ENCODE measurements at places on chromosomes 1 and 21.
A peak's percentile ranks its signal among the peaks of the same experiment; 100 is the strongest.

DNA sequence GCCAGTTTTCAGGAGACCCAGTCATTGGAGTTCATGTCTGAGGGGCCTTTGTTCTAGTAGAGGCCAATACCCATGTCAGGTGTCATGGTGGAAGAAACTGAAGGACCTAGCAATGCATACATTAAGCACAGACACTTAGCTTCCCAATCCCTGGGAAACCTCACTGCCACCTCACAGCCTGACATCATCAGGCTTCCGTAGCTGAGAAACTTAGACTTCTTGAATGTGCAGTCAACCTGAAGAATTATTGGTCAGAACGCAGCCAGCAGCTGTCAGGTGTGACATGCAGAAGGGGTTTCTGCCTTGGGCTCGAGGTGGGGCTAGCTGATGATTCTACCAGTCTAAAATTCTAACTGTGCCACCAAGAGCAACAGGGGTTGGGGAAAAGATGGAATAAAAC lies 1.9 kb upstream of the ITPKB start:
- no peak for DNase-seq

DNA sequence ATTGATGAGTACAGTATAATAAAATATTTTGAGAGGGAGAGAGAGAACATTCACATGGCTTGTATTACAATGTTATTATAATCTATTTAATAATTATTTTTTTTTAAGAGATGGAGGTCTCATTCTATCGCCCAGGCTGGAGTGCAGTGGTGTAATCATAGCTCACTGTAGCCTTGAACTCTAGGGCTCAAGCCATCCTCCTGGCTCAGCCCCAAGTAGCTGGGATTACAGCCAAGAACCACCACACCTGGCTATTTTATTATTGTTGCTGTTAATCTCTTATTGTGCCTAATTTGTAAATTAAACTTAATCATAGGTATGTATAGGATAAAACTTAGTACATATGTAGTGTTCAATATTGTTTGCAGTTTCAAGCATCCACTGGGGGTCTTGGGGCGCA lies 57.8 kb downstream of the HS2ST1 start:
- no peak for DNase-seq

DNA sequence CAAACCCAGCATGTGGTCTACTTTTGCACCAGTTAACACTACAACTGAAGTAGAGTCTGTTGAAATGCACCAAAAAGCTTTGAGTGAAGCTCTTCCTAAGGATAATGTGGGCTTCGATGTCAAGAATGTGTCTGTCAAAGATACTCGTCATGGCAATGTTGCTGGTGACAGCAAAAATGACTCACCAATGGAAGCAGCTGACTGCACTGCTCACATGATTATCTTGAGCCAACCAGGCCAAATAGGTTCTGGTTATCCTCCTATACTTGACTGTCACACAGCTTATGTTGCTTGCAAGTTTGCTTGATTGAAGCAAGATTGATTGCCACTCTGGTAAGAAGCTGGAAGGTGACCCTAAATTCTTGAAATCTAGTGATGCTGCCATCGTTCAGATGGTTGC lies 85.2 kb downstream of the DENND1B start:
- DNase-seq: no peak

GRCh38 chr21:32062591-32063227 lies 189.9 kb downstream of the HUNK start:
- DNase-seq: no peak

- peak; percentile 4 for DNase-seq
Measured at GRCh38 chr1:40303051-40303771, 13.9 kb downstream of the COL9A2 start.

DNA sequence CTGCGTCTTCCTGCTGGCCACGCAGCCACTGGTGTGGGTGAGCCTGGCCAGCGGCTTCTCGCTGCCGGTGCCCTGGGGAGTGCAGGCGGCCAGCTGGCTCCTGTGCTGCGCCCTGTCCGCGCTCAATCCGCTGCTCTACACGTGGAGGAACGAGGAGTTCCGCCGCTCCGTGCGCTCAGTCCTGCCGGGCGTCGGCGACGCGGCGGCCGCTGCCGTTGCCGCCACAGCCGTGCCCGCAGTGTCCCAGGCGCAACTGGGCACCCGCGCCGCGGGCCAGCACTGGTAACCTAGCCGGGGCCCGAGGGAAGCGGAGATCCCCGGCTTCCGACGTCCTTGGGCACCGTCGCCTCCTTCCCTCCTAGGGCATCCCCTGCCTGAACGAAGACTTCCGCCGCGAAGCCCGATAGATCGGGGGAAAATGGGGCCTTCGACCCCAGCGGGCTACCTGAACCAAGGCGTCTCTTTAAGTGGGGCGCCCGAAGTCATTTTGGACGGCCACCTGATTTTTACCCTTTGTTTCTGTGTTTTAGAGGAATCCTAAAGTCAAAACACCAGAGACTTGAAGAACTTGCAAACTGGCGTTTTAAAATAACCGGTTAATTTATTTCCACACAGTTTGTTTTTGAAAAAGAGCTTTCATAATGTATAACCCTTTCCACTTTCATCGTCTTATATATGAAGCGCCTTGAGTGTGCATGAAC lies 2.0 kb downstream of the GPR88 start:
- DNase-seq: no peak

DNA sequence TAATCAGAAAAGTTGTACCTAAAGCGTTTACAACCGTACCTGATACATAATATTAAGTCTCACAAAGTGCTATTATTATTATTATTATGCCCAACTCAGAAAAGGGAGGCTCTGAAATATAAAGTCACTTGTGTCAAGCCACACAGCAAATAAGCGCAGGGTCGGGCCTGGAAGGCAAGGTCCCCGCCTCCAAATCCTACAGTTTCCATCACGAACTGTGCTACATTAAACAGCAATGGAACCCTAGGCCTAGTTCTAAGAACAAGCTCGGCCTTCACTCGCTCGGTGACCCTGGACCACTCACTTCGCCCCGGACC lies 549 bp downstream of the PARS2 start:
- DNase-seq: no peak

- no peak for DNase-seq
Measured at GRCh38 chr1:25030674-25031589, 100.9 kb upstream of the RUNX3 start.

GRCh38 chr21:39668369-39668768 lies 55.6 kb downstream of the B3GALT5 start:
- no peak for DNase-seq

DNA sequence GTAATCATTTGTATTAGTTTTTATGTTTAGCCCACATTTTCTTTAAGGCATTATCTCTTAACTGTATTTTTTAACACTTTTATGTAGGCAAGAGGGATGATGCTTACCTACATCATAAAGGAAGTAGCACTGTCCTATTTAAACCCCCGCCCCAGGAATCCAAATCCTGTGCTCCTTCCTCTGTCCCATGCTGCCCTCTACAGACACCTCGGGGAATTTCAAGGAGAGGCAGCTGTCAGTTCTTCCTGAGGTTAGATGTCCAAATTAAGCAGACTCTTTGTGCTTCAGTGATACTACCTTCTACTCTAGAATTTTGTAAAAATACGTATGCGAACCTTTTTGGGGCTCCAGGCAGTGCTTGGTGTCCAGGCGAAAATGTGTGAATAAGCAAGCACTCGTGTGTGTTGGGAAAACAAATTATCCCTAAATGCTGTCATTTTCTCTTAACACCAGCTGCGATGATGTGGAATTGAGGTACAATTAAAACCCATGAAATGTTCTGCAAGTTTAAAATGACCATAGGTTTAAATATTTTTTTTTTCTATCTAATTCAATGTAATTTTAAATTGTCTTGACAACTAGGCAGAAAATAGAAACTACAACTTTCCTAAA lies 19.2 kb downstream of the CRCT1 start:
- DNase-seq: peak; percentile 66

DNA sequence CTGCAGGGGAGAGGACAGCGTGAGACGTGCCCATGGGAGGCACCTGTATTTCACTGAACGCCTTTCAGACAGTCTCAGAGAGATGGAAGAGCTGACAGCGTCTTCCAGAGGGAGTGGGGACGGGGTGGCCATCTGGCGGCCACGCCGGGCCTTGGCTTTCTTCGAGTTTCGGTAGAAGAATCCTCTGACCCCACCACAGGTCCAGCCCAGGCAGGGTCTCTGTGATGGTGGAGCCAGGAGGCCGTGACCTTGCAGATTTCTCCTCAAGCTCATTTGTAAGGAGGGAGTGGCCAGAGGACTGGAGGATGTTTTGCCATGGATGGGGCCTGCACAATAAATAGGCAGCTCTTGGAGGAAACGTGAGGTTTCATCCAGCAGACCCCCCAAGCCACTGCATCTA lies 47.6 kb upstream of the ADARB1 start:
- no peak for DNase-seq

GRCh38 chr1:31423418-31423947 lies 10.5 kb downstream of the SERINC2 start:
- DNase-seq: no peak

DNA sequence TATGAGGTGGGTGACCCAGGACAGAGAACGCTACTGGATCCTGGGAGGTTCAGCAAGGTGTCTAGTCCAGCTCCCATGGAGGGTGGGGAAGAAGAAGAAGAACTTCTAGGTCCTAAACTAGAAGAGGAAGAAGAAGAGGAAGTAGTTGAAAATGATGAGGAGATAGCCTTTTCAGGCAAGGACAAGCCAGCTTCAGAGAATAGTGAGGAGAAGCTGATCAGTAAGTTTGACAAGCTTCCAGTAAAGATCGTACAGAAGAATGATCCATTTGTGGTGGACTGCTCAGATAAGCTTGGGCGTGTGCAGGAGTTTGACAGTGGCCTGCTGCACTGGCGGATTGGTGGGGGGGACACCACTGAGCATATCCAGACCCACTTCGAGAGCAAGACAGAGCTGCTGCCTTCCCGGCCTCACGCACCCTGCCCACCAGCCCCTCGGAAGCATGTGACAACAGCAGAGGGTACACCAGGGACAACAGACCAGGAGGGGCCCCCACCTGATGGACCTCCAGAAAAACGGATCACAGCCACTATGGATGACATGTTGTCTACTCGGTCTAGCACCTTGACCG lies 8.6 kb upstream of the PIGV start:
- DNase-seq: no peak

Data from HEK293T (cell line).